ENCODE measurements at places on chromosomes 11 and 22. TPM values are rescaled to one million over a fixed set of nuclear protein-coding genes. Genes with fewer than 3 reads are reported as not detected.

DNA sequence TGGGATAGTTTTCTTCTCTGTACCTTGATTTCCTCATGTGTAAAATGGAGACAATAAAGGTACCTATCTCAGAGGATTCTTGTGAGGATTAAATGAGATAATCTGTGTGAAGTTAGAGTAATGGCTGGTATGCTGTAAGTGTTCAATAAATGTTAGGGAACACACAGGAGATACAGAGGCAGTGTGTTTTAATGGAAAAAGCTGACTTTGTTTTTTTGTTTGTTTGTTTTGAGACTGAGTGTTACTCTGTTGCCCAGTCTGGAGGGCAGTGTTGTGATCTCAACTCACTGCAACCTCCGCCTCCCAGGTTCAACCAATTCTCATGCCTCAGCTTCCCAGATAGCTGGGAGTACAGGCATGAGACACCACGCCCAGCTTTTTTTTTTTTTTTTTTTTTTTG is 2.5 kb upstream of the ARCN1 start:
- DNase-seq: no peak

- no peak for DNase-seq
Observed at GRCh38 chr22:22201185-22201929, 43.2 kb upstream of the VPREB1 start.

The CCDC89 gene
- not detected for total RNA-seq

DNA sequence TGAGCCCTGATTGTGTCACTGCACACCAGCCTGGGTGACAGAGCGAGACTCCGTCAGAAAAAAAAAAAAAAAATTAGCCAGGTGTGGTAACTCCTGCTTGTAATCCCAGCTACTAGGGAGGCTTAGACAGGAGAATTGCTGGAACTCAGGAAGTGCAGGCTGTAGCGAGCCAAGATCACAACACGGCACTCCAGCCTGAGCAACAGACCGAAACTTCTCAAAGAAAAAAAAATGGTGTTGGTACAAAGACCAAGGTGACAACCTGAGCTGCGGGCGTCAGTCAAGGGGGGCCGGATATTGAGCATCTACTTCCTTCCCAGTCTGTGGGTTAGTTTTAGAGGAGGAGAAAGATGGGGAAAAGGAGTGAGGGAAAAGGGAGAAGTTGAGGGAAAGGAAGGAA is 48.5 kb upstream of the HSPA8 start:
- peak; percentile 35 for DNase-seq

All from CD4-positive, alpha-beta T cell (primary cell).